ENCODE measurements at places on chromosomes 2 and 18.

DNA sequence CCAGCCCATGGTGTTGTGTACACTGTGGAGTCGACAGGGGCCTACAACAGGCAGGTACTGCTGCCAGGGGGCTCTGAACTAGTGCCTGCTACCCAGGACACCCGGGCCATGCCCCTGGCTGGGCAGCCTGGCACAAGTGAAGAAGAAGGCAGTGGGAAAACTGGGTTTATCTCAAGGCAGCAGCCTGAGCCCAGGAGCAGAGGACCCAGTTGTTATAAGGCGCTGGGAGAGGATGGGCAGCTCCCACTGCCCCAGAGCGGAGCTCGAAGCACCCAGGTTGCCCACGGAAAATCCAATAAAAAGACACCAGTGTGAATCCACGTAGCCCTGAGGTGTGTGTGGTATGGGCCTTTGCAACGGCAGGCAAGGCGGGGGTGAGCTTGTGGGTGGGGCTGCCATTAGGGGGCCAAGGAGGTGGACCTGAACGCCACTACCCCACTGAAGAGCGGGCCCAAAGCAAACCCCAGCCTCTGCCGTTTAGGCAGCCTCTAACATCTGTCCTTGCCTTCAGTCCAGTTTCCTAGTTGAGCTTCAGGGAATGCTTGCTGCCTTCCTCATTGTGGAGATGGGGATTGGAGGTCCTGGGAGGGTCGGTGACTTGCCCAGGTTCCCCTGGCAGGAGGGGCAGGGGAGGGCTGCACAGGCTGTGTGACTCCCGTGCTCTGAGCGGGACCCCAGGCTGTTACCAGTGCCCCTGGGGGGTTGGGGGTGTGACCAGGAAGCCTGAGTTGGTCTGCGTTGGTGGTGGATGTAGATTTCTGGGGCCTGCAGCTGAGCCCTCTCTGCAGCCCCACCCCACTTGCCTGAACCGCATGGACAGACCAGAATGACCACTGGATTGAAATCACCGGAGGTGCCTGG lies 16.0 kb downstream of the ARID5A start:
- DNase-seq = no peak

DNA sequence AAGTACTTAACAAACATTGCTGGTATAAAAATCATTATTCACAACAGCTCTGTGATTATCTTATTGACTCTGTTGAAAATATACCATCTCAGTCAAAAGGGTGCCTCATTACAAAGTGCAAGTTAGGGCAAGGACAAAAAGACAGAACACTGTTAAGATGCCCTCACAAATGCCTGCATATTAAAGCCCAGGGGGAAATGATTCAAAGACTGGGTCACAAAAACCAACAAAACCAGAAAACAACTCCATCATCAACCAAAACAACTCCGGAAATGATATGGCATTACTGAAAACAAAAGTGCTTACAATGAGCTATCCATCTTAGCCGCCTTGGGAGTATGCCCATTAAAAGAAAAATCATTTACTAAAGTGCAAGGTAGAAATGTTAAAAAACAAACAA lies 9.9 kb downstream of the PLA2R1 start:
- no peak for DNase-seq

- DNase-seq = no peak
Observed at GRCh38 chr18:50629148-50629631, 69.3 kb downstream of the MAPK4 start.

DNA sequence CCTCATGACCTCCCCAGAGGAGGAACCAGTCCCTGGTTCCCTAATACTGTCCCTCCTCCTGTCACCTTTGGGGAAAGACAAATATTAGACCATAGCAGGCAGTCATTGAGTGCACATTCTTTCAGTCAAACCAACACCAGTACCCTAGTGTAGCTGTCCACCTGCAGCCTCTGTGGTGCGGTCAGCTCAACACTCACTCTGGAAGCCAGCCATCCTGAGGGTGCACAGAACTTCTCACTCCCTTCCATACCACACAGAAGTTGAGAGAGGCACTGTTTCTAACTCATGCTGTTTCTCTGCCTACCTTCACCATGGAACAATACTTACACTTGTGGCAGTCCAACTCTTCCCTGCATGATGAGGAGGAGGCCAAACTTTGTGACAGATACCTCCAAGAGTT lies 232.6 kb upstream of the FBXO11 start:
- DNase-seq = no peak

All from globus pallidus (tissue), 1 donor.